ENCODE measurements at places on chromosomes 6 and 20.

DNA sequence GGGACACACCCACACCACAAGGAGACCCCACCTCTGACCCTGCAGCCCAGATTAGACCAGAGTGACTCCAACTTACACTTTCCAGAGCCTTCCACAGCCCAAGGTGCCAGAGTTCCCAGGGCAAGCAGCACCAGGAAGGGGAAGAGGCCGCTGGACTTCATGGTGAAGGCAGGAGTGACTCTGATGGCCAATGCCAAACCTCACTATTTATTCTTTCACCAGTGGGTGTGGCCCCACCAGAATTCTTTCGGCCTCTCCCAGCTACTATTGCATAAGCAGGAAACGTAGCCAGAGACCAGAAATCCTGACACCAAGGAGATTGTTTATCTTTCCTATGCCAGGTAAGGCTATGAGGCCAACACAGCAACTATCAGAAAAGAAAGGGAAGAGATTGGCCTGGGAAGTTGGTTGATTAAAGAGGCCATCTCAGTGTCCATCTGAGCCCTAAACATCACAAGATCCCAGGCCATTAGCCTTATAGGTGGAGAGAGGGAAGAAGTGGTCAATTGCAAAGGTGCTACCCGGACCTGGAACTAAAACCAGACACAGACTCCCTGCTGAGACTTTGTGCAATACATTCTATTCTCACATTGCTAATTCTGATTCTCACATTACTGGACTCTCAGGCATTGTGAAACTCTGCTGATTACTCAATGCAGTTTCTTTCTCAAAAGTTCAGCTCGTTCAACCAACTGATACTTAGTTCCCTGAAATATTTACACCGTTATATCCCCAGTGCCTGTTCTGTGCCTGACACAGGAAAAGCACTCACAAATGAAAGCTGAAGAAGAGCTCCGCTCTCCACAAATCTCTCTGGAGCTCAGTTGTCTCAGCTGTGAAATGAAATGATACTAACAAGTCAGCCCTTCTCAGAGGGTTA lies at the start of gene SLPI:
SLPI (minus strand) TSS at position 182 of the 880 bp plus-strand sequence; CDS start at position 161, 21 bp downstream.
- DNase-seq = no peak

DNA sequence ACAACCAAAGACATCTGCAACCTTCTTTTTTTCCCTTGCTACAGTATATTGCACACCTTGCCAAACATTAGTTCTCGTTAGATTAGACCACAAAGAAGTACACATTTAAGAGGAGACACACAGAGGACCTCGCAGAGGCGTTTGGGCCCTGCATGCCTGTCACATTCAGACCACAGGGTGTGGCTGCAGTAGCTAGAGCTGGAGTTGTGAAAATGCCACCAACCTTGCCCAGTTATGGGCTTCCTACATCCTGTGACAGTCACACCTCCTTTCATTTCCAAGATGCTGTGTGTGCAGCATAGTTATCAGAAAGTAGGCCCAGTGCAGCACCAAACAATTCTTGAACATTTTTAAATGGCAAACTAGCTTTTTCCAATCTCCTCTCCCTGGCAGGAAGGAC lies 2.4 kb downstream of the SYNE1 start:
- no peak for DNase-seq

DNA sequence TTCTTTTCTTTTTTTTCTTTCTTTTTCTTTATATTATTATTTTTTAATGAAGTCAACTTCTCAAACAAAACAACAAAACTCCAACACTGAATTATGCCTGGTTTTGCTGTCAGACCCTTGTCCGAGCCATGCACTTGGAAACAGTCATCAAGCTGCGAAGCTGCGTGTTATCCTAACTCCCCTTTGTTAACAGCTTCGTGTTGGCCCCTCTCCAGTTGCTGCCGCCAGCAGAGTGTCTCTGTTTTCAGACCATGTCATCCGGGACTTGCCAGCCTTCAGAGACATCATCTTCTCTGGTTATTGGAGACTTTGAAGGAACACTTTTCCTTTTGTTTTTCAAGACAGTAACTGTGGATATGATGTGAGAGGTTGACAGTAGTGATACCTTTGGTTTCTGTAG lies 83.1 kb downstream of the TRMT11 start:
- no peak for DNase-seq

GRCh38 chr6:4632421-4632820 lies 143.8 kb upstream of the CDYL start:
- DNase-seq = no peak

GRCh38 chr6:65964261-65964660 lies 257.2 kb upstream of the EYS start:
- DNase-seq = no peak

DNA sequence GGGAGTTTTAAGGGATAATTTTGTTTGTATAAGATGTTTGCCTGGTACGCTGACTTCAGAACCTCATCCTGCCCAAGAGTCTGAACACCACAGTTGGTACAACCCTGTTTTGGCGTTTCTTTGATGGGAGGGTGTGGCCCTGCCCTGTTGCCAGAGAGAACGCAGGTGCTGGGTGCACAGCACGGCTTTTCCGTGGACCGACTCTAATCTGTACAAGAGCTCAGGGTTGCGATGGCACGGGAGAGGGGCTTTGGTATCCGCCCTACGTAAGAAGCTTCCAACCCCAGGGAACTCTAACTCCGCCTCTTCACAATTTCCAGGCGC lies 1.3 kb downstream of the CYP24A1 start:
- DNase-seq = no peak

DNA sequence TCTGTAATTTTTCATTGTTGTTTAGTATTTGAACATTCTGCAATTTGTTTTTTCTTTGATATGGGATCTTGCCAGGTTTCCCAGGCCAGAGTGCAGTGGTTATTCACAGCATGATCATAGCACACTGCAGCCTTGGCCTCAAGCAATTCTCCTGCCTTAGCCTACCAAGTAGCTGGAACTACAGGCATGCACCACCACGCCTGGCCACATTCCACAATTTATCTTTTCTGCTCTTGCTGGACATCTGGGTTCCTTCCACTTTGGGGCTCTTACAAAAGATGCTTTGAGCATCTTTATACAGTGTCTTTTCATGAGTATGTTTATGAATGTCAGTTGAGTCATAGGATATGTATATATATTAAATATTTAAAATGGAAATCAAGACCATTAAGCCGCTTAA lies 42.0 kb downstream of the PGM3 start:
- DNase-seq = no peak

GRCh38 chr6:43021270-43022047 lies at the start of gene RRP36:
TSS of gene RRP36 (plus strand) at chr6:43021623. CDS start at chr6:43021655, 32 bp downstream.
- peak; percentile 56 for DNase-seq

- DNase-seq = no peak
Observed at GRCh38 chr20:20677186-20677585, 35.3 kb downstream of the RALGAPA2 start.

- no peak for DNase-seq
Observed at GRCh38 chr20:2150660-2151059, 49.0 kb downstream of the STK35 start.

DNA sequence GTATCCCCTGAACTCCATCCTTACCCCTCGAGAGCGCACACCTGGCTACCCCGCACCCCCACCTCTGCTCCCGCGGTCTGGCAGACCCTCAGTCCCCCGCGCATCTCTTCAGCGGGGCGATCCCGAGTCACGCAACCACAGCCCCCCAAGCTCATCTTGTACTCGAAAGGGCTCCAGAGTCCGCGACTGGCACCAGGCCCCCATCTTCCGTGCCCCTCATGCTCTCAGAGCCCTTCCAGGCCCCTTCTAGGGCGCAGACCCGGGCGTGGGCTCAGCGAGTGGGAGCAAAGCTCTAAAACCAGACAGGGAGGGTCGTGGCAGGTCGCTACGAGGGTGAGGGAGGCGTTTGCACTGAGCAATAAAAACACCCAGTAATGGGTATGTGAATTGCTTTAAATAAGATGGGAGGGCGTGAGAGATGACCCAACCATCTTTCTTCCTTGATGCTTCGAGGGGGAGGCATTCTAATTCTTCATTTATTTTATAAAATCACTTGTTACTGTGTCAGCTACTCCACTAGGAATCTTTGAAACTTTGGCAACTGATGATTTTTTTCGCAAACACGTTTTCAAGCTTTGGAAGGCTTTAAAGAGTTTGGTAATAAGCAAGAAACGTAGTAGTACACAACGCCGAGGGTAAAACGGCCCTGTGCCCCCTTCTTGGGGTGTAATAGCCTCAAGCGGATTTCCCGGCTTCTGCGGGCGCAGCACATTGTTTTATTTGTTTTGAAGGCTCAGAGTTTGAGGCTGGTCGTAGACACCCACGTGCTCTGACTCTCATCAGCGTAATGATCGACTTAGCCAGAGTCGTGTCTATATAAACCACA lies 42.6 kb upstream of the SUPT3H start:
- peak; percentile 68 for DNase-seq

DNA sequence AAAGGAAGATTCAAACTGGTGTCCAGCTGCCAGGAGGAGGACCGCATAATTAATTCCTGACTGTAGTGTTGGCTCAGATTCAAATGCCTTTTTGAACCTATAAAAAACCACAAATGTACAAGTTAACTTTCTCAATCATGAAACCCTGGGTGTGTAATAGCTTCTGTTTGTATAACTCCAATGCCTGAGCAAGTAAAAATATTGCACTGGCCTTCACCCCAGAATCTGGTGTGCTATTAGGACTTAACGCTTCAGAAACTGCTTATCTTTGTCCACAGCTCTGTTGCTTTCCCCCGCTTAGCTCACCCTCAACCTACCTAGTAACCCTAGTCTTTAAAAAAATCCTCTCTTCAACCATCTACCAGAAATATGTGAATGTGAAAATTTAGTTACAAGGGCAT lies 119.1 kb upstream of the MAP7 start:
- DNase-seq = no peak

GRCh38 chr20:17992224-17992637 lies 23.4 kb downstream of the MGME1 start:
- no peak for DNase-seq

- DNase-seq = no peak
Observed at GRCh38 chr6:71706523-71706922, 179.8 kb upstream of the RIMS1 start.

DNA sequence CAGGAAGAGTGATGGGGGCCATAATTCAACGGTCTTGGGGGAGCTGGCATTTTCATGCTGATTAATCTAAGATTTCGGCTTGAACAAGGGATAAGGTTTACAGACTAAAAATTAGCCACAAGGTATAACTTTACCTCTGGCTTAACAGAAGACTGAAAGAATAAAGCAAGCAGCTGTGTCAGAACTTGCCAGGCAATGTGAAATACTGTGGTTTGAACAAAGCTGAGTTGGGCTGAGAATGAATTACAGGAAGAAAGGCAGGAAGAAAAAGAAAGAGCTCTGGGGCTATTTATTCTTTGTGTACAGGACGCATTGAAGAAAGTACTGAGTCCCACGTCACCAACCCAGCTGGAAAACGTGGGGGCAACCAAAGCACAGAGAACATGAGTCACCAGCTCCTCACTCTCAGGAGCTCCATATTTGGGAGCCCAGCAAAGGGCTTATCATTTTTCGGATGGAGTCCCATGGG lies 121.5 kb upstream of the NEDD9 start:
- DNase-seq = peak; percentile 37

DNA sequence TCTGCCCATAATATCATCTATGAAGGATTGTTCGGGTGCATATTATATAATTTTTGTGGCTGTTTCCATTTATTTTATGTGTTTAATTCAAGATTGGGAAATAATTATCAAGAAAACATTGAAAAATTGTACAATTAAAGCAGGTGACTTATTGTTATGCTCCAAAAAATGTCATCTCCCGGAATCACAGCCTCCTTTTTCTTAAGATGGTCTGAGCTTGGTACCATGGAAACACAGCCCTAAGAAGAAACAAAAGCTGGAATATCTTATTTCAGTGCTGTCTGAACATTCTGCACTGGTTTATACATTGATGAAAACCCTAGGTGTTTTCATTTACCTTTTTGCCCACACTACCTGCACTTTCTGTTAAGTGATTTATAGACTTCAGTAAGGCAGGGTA lies 367.2 kb downstream of the ARHGAP18 start:
- DNase-seq = no peak

GRCh38 chr20:13862245-13862644 lies 77.4 kb downstream of the NDUFAF5 start:
- no peak for DNase-seq

- no peak for DNase-seq
Observed at GRCh38 chr20:61185181-61185580, 66.9 kb upstream of the CDH4 start.

GRCh38 chr20:11210611-11211010 lies 536.8 kb upstream of the JAG1 start:
- DNase-seq = no peak

- DNase-seq = peak; percentile 75
Observed at GRCh38 chr6:136788069-136788902, 4.0 kb downstream of the MAP3K5 start.

- no peak for DNase-seq
Observed at GRCh38 chr20:63835021-63835858, 4.2 kb upstream of the ZBTB46 start.

GRCh38 chr20:39518654-39519053 lies 556.5 kb downstream of the DHX35 start:
- DNase-seq = no peak

- DNase-seq = no peak
Observed at GRCh38 chr6:159594106-159594749, 98.8 kb downstream of the SOD2 start.
